AG04450 (cell line): ENCODE measurements at places on chromosomes 1 and 21.

- no peak for DNase-seq
Observed at GRCh38 chr1:66770694-66771093, 18.4 kb downstream of the DYNLT5 start.

DNA sequence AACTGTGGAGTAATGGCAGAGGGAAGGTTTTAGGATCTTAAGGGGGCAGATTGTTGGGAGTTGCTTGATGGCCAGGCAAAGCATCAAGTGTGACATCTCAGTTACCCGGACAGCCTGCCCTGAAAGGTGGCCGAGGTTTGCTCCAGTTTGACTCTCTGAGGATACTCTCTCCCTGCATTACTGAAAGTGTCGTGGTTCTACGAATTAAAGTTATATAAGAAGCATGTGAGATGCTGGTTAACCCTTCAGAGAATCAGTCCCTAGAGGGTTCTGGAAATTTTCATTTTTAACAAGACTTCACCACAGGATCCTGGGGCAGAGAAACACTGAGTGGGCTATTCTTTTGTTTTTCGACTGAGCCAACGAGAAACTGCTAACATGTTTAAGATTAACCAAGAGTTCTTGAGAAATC is 689 bp upstream of the ZNF644 start:
- DNase-seq: no peak

GRCh38 chr1:43836267-43836951 is 97.2 kb upstream of the ARTN start:
- DNase-seq: no peak

DNA sequence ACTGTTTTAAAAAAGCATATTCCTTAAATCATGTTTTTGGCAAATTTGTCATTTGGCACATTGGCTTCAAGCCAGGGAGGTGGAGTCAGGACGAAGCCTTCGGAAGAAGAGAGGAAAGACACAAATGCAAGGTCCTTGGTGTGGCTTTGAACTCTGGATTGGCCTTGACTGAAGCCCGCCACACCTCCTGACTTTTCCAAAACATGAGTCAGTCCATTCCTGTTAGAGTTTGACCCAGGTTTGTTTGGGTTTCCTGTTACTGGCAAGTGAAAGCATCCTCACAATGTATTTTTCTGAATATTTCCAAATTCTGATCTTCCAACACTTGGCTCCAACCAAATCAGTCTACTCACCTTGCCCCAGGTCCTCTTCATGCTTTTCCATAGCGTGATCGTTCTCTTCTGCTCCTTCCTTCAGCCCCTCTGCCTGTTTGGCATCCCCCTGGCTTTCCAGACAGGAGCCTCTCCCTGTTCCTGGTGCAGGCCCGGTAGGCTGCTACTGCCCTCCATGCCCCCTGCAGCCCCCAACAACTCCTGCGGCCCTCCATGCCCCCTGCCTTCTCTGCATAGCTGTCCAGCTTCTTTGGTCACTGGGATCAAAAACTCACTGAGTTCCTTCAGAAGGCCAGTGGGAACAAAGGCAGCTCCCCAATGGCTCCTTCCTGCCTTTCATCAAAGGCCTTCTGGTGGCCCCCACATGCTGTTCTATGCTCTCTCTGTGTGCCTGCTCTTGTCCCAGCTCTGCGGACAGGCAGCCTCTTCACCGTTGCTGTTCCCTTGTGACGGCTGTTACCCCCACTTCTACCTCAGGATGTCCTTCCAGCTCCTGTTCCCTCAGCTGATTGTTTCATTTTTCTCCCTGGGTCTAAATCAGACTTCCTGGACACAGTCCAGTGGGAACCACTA is 30.4 kb upstream of the SLC30A1 start:
- DNase-seq: no peak

GRCh38 chr1:67586596-67586995 is 98.4 kb upstream of the GADD45A start:
- DNase-seq: no peak

DNA sequence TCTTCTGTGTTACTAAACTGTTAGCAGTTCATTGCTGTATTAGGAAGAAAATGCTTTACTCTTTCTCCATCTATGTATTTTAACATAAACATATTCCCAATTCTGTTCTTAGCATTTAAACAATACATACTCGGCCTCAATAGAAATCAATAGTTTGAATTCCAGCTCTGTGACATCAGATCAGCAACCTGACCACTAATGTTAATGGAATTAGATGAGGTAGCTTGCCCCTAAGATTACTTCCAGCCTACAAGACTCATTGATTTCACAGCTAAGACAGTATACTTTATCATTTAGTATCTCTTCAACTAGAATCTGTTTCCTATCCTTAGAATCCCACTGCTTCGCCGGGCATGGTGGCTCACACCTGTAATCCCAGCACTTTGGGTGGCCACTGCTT is 38.9 kb downstream of the EPRS1 start:
- DNase-seq: no peak

DNA sequence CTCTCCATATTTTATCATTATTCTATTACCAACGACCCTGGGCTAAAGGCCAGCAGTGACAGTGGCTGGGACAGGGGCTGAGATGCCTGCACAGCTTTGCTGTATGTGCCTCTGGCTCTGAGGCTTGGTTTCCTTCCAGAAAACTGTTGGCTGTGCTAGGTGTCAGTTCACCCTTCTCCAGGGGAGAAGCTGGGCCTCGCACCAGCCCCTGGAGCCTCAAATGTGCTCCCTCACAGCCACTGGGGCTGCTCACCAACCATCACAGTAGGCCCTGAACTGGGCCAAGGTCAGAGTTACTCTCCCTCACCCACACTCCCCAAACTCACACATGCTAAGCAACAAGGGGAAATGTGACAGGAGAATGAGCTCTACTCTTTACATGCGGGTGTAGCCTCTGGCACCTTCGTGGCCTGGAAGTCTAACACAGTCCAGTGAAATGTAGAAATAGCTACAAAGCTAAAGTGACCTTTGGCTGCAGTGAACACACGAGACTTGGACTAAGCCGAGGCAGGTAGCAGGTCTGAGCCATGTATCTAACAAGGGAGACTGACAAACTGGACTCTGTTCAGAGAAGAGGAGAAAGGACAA is 4.7 kb upstream of the CD160 start:
- DNase-seq: no peak

DNA sequence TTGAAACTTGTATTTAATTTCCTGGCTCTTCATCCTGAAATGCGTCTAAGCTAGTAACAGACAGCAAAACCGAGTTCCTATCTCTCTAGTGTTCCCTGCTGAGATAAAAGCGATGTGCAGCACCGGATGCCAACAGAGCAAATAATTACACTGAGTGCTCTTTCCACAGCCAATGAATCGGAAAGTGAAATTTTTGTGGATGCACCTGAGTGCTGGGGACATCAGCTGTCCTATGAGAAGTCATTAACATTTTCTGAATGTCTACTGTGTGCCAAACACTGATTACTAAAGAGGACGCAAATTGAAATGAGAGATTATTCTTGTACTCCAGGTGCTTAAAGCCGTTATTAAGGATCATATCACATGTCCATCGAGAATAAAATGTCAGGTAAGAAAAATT is 278.0 kb downstream of the RGS7 start:
- DNase-seq: no peak

GRCh38 chr1:214740471-214740870 is 137.5 kb downstream of the CENPF start:
- no peak for DNase-seq

GRCh38 chr1:212141404-212141803 is 105.9 kb downstream of the DTL start:
- DNase-seq: no peak

GRCh38 chr21:45463871-45464270 is 58.9 kb downstream of the COL18A1 start:
- DNase-seq: no peak

DNA sequence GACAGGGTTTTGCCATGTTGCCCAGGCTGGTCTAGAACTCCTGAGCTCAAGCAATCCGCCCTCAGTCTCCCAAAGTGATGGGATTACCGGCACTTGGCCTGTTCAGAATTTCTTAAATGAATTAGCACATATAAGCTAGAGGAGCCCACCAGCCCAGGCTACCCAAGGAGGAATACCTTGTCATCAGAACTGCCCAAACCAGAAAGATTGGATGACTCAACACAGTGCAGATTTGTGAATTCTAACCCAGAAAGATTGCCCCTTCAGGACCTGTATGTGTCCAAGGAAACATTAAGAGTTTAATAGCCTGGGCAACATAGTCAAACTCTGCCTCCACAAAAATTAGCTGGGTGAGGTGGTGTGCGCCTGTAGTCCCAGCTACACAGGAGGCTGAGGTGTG is 14.0 kb upstream of the LIN9 start:
- no peak for DNase-seq

DNA sequence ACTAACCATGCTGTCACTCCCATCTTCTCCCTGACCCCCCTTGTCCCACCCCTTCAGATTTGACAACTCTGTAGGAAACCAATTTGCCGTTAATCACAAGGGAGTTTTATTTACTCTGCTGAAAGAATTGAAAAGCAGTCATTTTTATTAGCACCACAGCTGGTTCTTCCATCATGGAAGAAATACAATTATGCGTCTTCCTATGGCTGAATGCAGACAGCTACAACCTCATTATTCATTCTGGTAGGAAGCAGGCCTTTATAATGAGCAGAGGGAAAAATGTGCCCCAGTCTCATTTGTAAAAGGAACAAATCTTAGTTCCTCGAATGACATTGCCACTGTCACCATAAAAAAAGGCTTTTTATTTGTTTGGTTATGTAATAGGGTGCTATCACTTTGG is 35.2 kb downstream of the JUN start:
- DNase-seq: no peak

- DNase-seq: no peak
Observed at GRCh38 chr1:59986516-59987310, 60.1 kb upstream of the CYP2J2 start.

DNA sequence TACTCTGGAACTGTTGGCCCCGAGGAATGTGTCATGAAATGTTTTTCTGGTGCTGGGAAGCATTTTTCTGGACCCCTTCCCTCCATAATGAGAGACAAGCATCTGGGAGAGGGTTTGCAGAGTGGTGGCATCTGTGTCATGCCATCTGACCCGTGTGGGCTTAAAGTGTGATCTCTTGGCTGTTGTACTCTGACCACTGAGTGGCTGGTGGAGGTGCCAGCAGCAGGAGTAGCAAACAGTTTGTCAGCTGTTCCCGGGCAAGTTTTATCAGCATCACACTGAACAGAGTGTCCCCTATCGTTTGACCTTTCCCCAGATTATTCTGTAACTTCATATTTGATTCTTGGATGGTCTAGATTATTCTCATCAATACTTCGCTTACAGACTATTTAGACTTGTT is 150.1 kb downstream of the HHAT start:
- DNase-seq: no peak

DNA sequence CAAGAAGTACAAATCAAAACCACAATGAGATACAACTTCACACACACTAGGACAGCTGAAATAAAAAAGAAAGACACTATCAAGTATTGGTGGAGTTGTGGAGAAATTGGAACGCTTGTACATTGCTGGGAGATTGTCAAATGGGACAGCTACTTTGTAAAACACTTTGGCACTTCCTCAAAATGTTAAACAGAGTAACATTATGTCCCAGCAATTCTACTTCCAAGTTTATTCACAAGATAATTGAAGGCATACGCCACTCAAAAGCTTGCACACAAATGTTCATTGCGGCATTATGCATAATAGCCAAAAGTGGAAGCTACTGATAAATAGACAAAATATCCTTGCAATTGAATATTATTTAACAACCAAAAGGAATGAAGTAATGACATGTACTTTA is 199.9 kb upstream of the KCNK2 start:
- DNase-seq: no peak

DNA sequence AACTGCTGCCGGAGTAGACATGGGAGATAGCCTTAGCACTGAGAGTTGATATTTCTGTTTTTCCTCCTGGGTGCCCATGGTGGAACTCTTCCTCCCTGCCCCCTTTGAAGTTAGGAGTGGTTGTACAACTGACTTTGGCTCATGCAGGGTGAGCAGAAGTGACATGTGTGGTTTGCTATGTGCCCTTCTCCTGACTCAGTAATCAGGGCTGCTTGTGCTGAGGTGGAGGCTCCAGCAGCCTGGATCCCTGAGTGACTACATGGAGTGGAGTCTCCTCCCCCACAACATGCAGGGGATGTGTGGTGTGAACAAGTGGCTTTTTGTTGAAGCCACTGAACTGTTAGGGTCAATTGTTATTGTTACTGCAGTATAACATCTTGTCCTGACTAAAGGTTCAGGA is 261.6 kb downstream of the CAMTA1 start:
- DNase-seq: no peak

DNA sequence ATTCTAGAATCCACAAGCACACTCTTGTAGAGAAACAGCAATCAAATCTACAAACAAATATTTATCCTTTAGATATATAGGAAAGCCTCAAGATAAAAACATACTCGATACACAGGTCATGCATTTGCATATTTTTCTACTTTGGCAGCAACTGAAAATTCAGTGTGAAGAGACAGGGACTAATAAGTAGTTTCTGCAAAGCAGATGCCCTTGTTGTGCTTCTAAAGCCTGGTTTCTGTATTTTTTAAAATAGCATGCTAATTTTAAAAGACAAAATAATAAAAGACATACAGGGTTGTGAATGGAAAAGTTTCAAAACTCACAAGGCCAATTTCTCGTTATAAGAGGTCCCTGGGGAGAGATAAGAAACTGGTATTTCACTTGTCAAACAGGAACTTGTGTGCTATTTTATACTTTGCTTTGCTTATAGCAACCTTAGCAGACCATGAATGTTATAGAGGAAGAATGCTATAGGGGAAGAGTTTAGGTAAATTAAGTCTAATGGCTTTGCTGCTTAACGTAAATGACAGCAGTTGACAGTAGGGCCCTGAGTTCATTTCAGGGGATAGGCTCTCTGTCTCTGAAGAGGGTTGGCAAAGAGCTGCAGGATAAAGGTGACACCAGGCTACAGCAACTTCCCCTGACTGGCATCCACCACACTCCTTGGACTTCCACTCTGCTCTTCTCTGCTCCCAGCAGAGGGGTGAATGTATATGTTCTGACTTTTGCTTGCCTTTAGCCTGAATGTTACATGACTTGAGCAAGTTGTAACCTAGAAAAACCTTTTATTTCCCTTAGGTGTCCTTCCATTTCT is 9.4 kb upstream of the RGS13 start:
- no peak for DNase-seq

GRCh38 chr1:4328402-4329071 is 325.9 kb upstream of the AJAP1 start:
- no peak for DNase-seq

- no peak for DNase-seq
Observed at GRCh38 chr1:230248016-230248888, 177.9 kb downstream of the PGBD5 start.

DNA sequence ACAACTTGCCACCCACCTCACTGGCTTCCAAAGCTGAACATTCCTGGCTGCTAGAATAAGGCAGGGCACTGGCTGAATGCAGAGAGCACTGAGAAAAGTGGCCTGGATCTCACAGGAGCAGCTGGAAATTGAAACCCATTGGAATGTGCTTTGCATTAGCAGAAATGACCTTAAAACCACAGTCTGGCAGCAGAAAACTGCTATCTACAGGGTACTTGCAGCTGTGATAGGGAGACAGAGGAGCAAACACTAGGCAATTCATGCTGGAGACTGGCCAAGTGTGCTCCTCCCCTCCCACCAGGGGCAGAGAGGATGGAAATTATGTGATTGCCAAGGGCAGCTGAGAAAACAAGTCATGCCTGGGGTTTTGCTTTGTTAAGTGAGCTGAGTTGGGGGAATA is 47.2 kb downstream of the HSD3B1 start:
- peak; percentile 59 for DNase-seq
